ENCODE measurements at places on chromosomes 3 and 15.

- DNase-seq = no peak
Measured at GRCh38 chr3:59043391-59043790, 6.4 kb downstream of the CFAP20DC start.

- no peak for DNase-seq
Measured at GRCh38 chr3:123163141-123163540, 38.6 kb upstream of the SEC22A start.

GRCh38 chr15:81894061-81894460 is 151.8 kb downstream of the MEX3B start:
- no peak for DNase-seq

GRCh38 chr3:48727511-48727910 is 10.5 kb upstream of the IP6K2 start:
- no peak for DNase-seq

- no peak for DNase-seq
Measured at GRCh38 chr3:56086355-56086754, 381.9 kb downstream of the ERC2 start.

GRCh38 chr3:24396338-24396737 is 98.3 kb downstream of the THRB start:
- DNase-seq = no peak

GRCh38 chr3:18079062-18079461 is 336.6 kb upstream of the TBC1D5 start:
- DNase-seq = no peak

DNA sequence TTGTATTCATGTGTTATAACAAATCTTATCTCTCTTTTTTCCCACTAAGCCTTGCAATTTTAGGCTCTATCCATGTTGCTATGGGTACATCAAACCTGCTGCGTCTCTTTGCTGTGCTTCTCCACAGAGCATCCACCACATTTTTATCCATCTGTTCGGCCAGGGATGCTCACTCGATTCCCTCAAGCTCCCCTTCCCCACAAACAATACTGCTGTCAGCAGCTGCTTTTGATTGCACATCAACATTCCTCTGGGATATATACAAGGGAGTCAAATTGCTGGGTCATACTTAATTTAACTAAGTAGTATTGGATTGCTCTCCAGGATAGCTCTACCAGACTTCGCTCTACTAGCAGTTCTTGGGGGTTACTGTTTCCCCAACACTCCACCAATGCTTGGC is 36.8 kb downstream of the TMEM108 start:
- no peak for DNase-seq

DNA sequence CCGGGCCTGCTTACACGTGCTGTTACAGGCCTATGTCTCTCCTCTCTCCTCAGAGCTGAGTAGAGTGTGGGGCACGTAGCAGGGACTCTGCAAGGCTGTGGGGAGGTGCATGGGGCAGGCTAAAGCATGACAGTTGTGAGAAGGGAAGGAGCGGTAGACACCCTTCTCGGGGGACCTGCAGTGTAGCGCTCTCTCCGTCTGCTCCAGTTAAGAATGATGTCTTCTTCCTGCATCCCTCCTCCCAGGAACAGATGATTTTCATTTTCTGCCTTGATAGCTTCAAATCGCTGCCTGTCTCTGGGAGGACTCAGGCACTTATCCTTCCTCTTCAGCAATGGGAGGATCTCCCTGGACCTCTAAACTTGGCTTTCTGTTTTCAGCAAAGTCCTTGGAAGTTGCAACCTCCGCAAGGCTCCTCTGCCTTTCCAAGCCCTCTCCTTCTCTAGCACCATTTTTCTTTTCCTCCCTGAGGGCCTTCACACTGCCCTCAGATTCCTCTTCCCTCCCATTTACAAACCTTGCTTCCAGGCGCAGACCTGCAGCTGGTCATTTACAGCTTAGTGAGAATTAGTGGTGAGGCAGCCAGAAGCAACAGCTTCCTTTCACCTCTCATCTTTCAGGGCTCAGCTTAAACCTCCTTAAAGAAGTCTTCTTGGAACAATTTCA is 23.4 kb upstream of the TLE3 start:
- DNase-seq = no peak

- no peak for DNase-seq
Measured at GRCh38 chr3:50651920-50652529, 22.7 kb upstream of the DOCK3 start.

- DNase-seq = no peak
Measured at GRCh38 chr15:58777107-58777506, 6.0 kb downstream of the MINDY2 start.

GRCh38 chr3:163048881-163049280 is 1552.3 kb downstream of the OTOL1 start:
- DNase-seq = no peak

DNA sequence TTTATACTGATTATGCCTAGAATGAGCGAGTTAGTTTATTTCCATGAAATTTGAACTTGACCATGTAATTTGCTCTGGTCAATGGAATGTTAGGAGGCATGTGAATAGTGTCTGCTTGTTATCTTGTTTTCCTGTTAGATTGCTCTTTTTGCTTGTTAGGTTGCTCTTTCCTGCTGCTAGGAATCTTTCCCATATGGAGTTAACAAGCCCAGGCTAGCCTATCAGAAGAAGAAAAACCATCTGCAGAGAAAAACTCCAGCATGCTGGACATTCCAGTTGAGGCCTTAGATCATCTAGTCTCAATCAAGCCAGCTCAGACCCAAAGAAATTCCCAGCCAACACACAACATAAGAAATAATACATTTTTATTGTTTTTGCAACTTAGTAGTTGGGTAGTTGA is 470.2 kb upstream of the AGTR1 start:
- no peak for DNase-seq

GRCh38 chr3:182909318-182910040 is 70.9 kb downstream of the DCUN1D1 start:
- DNase-seq = no peak

- no peak for DNase-seq
Measured at GRCh38 chr3:11909726-11910125, 63.0 kb upstream of the TAMM41 start.

- peak; percentile 51 for DNase-seq
Measured at GRCh38 chr3:141076797-141077571, 25.8 kb downstream of the SPSB4 start.

GRCh38 chr15:99340347-99340746 is 89.1 kb downstream of the LRRC28 start:
- DNase-seq = no peak

- DNase-seq = no peak
Measured at GRCh38 chr15:84681831-84682230, 23.8 kb upstream of the NMB start.

GRCh38 chr15:87713475-87713879 is 543.1 kb downstream of the NTRK3 start:
- no peak for DNase-seq

- DNase-seq = no peak
Measured at GRCh38 chr3:21417991-21418390, 333.0 kb downstream of the ZNF385D start.

GRCh38 chr3:169955406-169955805 is 11.2 kb upstream of the SEC62 start:
- DNase-seq = no peak

DNA sequence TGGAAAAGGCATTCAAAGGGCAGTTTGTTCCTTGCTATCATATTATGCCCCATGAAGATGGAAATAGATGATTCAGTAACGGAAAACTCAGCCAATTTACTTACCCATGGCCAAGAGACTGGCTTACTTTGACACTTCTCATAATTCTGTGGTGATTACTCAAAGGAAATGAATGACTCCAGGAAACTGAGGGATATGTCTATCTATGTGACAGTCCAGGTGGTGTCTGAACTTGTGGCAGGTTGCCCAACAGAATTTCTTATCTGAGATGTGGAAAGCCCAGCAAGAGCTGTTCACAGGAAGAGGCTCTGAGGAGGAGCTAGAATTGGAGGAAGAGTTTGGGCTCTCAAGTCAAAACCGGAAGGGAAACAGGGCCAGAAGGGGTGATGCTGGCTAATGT is 91.2 kb downstream of the KCNAB1 start:
- DNase-seq = no peak

- DNase-seq = no peak
Measured at GRCh38 chr3:27345493-27345892, 23.7 kb downstream of the NEK10 start.

DNA sequence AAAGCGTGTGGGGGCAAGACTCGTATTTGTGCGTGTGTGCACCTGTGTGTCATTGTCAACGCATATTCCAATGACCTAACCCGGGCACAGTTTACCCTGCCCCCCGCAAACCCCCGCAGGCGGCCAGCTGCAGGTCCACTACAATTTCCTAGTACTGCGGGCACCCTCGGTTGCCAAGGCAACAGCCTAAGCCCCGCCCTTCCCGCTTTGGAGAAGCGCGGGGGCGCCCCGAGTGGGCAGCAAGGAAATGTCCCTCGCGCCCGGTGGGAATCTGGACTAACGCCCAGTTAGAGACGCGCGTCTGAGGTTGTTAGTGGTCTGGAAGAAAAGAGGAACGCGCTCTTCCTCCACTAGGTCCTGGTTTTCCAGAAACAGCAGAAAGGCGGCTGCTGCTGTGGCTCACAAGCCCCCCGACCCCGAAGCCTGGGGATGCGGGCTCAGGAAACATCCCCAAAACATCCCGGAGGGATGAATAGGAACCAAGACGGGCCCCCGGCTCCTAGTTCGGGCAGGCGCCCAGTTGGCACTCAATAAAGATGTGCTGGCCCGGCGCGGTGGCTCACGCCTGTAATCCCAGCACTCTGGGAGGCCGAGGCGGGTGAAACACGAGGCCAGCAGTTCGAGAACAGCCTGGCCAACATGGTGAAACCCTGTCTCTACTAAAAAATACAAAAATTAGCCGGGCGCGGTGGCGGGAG is 1.1 kb downstream of the ABHD14A start:
- peak; percentile 86 for DNase-seq

GRCh38 chr15:57647791-57648130 is 56.1 kb downstream of the MYZAP start:
- DNase-seq = peak; percentile 62

DNA sequence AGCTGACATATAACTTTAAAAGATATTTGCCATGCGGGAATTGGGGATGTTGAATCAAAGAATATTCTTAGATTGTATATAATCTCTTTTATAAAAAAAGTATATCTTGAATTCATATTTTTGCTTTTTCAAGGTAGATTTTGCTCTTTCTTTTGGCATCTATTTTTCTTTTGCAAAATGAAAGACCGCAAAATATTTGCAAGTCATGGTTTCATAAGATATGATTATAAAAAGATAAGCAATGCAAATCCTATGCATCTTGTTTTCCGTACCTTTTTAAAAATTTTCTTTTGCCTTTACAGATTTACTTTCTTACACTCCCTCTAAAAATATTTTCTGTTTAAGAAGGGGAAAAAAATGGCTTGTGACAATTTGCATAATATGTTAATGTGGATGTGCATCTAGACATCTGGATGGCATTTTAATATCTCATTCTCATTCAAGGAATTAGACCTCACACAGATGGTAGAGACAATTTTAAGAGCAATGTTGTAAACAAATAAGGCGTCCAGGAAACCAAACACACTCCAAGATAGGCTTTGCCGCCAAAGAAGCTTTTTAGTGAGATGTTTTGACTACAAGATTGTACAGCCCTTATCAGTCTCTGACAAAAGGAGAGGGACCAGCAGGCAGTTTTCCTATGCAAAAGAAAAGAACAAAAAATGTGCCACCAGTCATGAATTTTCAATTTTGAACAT is 371.1 kb downstream of the CHL1 start:
- DNase-seq = no peak

- DNase-seq = no peak
Measured at GRCh38 chr3:8579096-8579495, 65.5 kb downstream of the SSUH2 start.

DNA sequence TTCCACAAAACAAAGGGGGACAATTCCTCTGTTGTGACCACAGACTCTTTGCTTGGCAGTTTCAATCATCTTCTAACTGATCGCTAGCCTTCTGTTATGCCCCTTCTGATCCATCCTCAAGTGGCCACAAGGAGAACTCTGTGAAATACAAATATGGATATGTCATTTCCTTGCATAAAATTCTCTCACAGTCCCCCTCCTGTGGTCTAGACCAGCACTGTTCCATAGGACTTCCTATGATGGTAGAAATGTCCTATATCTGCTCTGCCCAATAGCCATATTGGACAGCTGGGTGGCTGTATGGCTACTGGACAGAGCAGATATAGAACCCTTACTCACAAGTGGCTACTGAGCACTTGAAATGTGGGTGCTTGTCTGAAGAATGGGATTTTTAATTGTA is 25.9 kb upstream of the SNRK start:
- DNase-seq = no peak

GRCh38 chr3:72193771-72194430 is 409.0 kb upstream of the PROK2 start:
- no peak for DNase-seq
